ENCODE measurements at places on chromosomes 1 and 21.

DNA sequence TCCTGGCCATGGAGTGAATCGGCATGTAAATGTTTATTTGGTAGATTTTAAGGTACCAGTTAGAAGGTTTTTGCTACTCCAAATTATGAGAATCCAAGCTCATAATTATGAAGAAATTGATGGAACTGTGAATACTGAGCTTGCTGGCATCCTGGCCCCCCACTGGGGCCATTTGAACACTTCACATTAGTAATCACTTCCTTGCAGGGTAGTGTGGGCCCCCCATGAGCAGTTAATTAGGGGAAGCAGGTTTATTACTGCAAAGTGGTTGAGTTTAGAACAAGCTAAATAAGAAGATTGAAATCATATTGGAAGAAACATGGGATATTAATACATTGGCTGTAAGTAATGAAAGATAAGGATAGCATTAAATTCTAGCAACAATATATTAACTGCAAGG lies 86.7 kb downstream of the S1PR1 start:
- no peak for DNase-seq

GRCh38 chr1:212782422-212783154 lies 9.0 kb downstream of the NSL1 start:
- no peak for DNase-seq

GRCh38 chr1:36349241-36349671 lies 25.8 kb upstream of the EVA1B start:
- no peak for DNase-seq

- DNase-seq: no peak
Measured at GRCh38 chr1:116255486-116256285, 117.4 kb upstream of the ATP1A1 start.

DNA sequence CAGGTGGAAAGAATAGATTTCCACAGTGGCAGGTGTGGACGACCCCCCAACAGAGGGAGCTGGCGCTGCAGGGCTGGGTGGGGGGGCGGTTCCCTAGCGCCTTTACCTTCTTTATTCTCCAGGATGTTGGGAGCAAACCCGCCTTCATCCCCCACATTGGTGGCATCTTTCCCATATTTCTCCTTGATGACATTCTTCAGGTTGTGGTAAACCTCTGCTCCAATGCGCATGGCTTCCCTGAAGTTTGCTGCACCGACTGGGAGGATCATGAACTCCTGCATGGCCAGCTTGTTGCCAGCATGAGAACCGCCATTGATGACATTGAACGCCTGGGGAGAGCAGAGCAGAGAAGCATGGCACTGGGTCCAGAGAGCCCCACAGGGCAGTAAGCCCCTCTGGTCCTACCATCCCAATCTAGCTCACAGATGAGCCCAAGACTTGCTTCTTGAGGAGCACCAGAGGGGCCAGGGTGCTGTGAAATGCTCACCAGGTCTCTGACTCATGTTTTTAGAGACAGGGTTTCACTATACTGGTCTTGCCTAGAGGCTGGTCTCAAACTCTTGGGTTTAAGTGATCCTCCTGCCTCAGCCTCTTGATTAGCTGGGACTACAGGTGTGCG lies 12.2 kb downstream of the ENO1 start:
- no peak for DNase-seq

DNA sequence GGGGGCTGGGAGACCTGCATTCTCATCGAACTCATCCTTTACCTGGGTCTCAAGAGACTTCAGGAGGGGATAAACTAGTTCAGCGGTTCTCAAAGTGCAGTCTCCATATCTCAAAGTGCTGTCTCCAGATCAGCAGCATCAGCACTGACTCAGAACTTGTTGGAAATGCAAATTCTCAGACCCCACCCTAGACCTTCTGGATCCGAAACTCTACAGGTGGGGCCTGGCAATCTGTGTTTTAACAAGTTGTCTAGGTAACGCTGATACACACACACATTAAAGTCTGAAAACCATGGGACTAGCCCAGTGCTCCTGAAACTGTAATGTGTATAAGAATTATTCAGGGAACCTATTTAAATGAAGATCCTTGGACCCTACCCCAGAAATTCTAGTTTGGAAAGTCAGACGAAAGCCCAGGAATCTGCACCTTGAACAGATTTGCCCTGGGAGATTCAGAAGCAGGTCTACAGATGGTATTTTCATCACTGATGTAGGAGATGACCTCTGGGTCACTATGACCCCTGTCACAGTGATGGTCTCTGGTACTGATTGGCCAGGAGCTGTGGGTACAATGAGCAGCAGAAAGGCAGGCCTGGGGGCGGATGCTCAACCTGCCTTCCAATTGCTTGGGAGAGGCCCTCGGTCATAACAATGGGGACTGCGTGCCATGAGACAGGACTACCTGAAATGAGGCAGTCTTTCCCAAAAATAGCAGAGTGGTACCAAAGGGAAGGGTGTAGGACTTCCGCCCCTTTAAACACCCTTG lies 127.2 kb downstream of the FAM78B start:
- DNase-seq: no peak

GRCh38 chr1:68454534-68454933 lies 4.8 kb upstream of the RPE65 start:
- no peak for DNase-seq

GRCh38 chr1:170562646-170563338 lies 30.8 kb downstream of the GORAB start:
- DNase-seq: no peak

DNA sequence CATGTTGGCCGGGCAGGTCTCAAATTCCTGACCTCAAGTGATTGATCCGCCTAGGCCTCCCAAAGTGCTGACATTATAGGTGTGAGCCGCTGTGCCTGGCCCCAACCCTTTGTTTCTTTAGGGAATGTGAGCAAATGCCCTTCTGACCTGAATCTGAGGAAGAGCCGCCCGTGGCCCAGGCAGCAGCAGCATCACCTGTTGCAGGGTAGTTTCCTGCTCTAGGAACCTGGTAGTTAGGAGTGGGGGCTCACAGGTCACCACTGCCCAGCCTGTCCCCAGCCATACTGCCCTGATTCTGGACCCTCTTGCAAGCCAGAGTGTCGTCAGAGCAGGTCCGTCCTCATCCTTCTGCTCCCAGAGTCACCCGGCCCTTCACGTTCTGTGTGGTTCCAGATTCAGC lies 13.0 kb downstream of the YBEY start:
- DNase-seq: no peak

DNA sequence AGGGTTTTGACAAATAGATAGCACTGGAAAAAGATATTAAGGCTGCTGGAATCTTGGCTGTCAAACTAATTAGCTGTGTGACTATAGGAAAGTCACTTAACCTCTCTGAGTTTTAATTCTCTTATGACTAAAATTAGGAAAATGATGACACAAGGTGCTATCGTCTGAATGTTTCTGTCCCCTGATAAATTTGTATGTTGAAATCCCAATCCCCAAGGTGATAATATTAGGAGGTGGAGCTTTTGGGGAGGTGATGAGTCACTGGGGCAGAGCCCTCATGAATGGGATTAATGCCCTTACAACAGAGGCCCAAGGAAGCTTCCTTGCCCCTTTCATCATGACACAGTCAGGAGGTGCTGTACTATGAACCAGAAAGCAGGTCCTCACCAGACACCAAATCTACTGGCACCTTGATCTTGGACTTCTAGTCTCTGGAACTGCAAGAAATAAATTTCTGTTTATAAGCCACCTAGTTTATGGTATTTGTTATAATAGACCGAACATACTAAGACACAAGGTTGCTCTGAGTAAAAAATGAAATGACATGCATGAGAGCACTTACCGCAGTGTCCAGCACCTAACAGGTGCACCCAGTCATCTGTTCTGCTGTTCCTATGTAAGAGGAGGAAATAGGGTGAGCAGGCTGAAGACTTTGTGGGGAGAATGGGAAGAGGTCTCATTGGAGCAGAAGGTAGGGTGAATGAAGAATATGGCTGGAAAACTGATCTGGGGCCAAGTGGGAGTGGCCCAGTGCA lies 26.3 kb upstream of the DISP1 start:
- no peak for DNase-seq

DNA sequence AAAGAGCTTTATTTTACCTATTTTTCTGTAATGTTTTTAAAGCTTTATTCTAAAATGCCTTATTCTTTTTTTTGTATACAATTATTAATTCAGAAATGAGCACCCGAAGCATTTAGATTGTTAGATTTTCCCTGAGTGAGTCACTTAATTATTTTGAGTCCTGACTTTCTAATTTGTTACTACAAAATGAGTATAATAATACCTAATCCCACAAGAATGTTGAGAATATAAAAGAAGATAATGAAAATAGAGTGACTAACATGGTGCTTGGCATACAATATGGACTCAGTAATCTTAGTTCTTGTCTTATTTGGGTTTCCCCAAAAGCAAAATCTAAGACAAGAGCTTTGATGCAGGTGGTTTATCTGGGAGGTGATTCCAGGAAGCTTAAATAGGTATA lies 142.2 kb downstream of the LHX8 start:
- no peak for DNase-seq

- no peak for DNase-seq
Measured at GRCh38 chr1:227399152-227399730, 80.9 kb upstream of the CDC42BPA start.

GRCh38 chr1:115452600-115453329 lies 114.7 kb upstream of the NGF start:
- DNase-seq: no peak

Measured in stimulated activated CD8-positive, alpha-beta memory T cell treated with anti-CD3 and anti-CD28 coated beads, Interleukin-12 subunit alpha, Interleukin-12 subunit beta, amount 100 ng/mL, for 4 hours (primary cell).